CD4-positive, alpha-beta memory T cell (primary cell): ENCODE measurements at places on chromosomes 12 and 14. TPM values are rescaled to one million over a fixed set of nuclear protein-coding genes. Genes with fewer than 3 reads are reported as not detected.
A peak's percentile ranks its signal among the peaks of the same experiment; 100 is the strongest.

DNA sequence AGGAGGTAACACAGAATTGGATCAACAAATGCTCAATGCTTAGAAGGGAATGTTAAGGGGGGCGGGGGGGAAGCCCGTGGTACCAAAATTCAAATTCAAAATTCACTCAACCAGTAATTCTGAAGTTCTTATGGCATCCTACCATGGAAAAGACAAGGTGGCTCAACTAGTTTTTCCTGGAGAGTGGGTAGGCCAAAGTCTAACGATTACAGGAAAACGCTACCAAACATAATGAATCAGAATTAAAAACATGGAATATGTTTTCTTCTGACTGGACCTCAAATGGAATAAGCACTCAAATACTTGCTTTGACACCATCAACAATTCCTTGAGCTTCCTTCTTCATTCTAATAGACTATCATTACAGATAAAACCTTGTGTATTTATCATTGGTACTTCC is 2.3 kb downstream of the NACA start:
- H3K4me3 ChIP-seq, result peak overlapping the region; percentile 100
- DNase-seq, result no peak
- H3K4me1 ChIP-seq, result peaks cover 76% of the 10 kb centered on the region

DNA sequence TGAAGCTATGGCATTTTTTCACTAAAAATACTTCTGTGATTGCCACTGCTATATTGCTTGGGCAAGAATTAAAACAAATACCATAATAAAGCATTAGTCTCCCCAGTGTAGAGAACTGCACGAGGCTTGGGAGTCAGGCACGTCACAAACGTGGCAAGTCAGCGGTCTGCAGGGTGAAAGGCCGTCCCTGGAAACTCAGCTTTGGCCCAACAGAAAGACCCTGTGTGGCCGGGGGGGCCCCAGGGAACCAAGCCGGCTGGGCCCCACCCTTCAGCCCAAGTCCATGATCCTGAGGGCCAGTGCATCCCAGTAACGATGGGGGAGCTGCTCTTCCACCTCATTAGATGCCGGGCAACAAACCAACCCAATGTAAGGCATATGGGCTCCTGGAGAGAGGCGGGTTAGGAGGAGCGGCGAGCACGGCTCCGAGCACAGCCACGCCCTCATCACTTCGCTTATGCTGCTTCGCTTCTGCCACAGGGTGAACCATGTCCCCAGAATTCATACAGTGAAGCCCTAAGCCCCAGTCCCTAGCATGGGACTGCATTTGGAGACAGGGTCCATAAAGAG is 50.9 kb upstream of the GPR68 start:
- H3K27ac ChIP-seq, result no peak overlapping the region
- H3K4me3 ChIP-seq, result no peak overlapping the region
- peaks cover 99% of the 10 kb centered on the region for H3K36me3 ChIP-seq
- DNase-seq, result no peak
- no peaks in the 10 kb centered on the region for H3K27me3 ChIP-seq
- H3K4me1 ChIP-seq, result no peaks in the 10 kb centered on the region

DNA sequence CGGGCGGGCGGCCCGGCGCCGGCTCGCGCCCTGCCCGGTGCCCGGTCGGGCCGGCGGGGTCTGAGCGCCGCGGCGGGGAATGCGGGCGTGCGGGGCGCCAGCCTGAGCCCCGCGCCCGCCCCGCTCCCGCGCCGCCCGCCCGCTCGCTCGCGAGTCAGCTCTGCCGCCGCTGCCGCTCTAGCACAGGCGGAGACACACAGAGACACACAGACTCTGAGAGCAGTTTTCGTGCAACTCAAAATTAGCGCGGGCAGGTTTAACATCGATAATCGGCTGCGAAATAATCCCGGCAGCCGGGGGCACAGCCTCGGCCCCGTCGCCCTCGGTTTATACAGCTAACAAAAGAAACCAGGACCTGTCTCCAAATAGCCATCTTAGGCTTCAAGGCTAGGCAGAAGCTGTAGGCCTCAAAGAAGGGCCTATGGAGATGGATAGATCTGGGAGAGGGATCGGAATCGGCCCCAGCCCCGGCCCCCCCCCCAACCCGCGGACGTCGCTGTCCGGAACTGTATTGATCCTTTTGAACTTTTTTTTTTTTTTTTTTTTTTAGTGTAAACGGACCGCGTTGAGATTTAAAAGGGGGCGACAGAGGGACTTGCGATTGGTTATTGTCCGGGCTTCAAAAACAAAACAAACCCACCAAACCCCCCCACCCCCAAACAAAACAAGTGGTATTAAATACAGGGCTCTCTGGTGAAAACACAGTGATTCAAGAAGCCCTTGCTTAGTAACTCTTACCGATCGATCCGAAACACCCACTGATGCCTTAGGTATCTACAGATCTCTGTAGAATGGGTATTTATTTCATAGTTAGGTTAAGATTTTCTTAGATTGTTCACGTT is 1.1 kb downstream of the ARID2 start:
- H3K27me3 ChIP-seq, result no peaks in the 10 kb centered on the region
- peaks cover 43% of the 10 kb centered on the region for H3K4me1 ChIP-seq
- peak overlapping the region; percentile 98 for H3K27ac ChIP-seq
- DNase-seq, result peak; percentile 68

DNA sequence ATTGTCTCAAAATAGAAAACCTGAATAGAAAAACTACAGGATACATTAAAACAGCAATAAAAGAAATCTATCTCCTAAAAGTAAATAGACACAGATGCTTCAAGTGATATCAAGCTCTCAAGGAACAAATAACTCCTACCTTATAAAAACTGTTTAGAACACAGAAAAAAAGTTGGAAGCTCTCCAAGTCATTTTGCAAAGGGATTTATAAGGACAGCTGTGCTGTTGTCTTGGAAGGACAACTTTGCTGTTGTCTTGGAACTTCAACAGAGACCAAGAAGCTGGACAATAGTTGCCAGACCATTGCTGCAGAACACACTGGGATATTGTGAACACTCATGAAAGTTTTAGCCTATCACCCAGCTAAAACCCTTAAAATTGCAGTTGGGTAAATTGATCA is 780.7 kb downstream of the FLRT2 start:
- no peaks in the 10 kb centered on the region for H3K4me1 ChIP-seq
- no peak for DNase-seq
- H3K27me3 ChIP-seq, result no peaks in the 10 kb centered on the region

Gene DHH
- not detected for polyA plus RNA-seq

DNA sequence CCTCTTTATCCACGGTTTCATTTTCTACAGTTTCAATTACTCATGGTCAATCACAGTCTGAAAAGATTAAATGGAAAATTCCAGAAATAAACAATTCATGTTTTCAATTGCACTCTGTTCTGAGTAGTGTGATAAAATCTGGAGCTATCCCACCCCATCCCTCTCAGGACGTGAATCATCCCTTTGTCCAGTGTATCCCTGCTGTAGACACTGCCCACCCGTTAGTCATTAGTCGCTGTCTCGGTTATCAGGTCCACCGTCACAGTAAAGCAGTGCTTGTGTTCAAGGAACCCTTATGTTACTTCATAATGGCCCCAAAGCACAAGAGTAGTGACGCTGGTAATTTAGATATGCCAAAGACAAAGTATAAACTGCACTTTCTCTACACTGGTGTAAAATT is 141.0 kb upstream of the LMNTD1 start:
- H3K4me3 ChIP-seq, result no peak overlapping the region
- no peaks in the 10 kb centered on the region for H3K4me1 ChIP-seq
- no peaks in the 10 kb centered on the region for H3K27me3 ChIP-seq
- no peak overlapping the region for H3K27ac ChIP-seq
- no peaks in the 10 kb centered on the region for H3K36me3 ChIP-seq

Gene BBOF1
- 2.4 TPM for polyA plus RNA-seq

Gene DPF3
- polyA plus RNA-seq, result not detected

GRCh38 chr12:46506961-46507360 is 134.4 kb upstream of the SLC38A2 start:
- H3K27me3 ChIP-seq, result no peaks in the 10 kb centered on the region
- H3K36me3 ChIP-seq, result no peaks in the 10 kb centered on the region
- H3K4me3 ChIP-seq, result no peak overlapping the region
- no peaks in the 10 kb centered on the region for H3K4me1 ChIP-seq

GRCh38 chr12:103846415-103846814 is 5.4 kb upstream of the NT5DC3 start:
- no peak overlapping the region for H3K27ac ChIP-seq
- no peak overlapping the region for H3K4me3 ChIP-seq
- H3K36me3 ChIP-seq, result no peaks in the 10 kb centered on the region
- DNase-seq, result no peak

Gene ERP27
- 4.5 TPM for polyA plus RNA-seq

DNA sequence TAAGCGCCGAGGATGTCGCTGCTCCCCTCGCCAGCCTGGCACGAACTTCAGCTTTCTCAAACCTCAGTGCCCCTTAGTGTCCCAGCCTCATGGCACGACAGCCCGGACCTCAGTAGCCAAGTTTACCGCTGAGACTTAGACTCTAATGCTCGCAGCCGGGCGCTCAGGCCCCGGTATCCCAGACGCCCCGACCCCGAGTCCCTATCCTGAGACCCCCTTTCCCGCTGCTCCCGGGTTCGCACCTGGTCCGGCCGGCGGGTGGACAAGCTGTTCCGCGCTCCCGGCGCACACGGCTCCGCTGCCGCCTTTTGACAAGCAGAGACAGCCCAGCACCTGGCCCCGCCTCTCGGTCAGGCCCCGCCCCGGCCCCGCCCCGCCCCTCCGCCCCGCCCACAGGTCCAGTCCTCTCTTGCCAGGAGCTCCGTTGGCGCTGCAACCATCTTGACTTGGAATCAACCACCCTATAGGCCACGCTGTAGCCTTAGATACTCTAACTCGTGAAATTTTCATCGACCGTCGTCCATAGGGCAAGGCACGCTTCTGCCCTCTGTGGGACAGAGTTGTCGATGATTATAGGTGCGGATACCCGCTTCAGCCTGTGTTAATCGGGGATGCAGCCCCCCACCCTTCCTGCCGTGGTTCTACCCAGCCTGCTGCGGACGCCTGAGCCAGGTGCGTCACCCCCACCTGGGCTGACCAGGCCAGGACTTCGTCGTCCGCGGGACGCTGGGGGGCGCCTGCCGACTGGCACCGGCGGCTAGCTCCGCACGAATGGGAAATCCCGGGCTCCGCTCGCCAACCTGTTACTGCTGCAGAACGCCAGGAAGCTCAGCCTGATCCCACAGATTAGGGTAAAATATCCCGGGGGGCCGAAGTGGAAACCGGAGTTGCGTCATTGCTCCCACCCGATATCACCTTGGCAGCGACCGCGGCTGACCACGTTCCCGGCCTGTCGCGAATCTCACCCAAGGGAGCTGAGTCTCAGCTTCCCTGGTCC is at the start of gene VDR:
VDR (minus strand) TSS at position 282 of the 997 bp plus-strand sequence. CDS start 25,881 bp downstream, outside the sequence.
- H3K27ac ChIP-seq, result peak within 1 kb of the TSS; percentile 36
- no peaks in the 10 kb centered on the region for H3K27me3 ChIP-seq
- H3K4me3 ChIP-seq, result peak within 1 kb of the TSS; percentile 86
- H3K4me1 ChIP-seq, result peaks cover 50% of the 10 kb centered on the region

- H3K27me3 ChIP-seq, result no peaks in the 10 kb centered on the region
- DNase-seq, result no peak
- no peak overlapping the region for H3K4me3 ChIP-seq
- no peaks in the 10 kb centered on the region for H3K4me1 ChIP-seq
- no peaks in the 10 kb centered on the region for H3K36me3 ChIP-seq
Measured at GRCh38 chr12:44229846-44230245, 394.0 kb downstream of the TMEM117 start.

GRCh38 chr12:3315201-3315661 is 175.8 kb upstream of the PRMT8 start:
- DNase-seq, result no peak
- no peak overlapping the region for H3K4me3 ChIP-seq
- no peaks in the 10 kb centered on the region for H3K36me3 ChIP-seq
- H3K27me3 ChIP-seq, result no peaks in the 10 kb centered on the region

GRCh38 chr12:8914716-8915526 is 612 bp downstream of the PHC1 start:
- H3K4me1 ChIP-seq, result peaks cover 36% of the 10 kb centered on the region
- no peaks in the 10 kb centered on the region for H3K36me3 ChIP-seq
- H3K27ac ChIP-seq, result peak overlapping the region; percentile 63
- no peaks in the 10 kb centered on the region for H3K27me3 ChIP-seq
- peak; percentile 68 for DNase-seq

Gene TMEM121
- 6.6 TPM for polyA plus RNA-seq

- DNase-seq, result no peak
- H3K4me3 ChIP-seq, result no peak overlapping the region
- peaks cover 45% of the 10 kb centered on the region for H3K27me3 ChIP-seq
- no peaks in the 10 kb centered on the region for H3K36me3 ChIP-seq
- peaks cover 39% of the 10 kb centered on the region for H3K4me1 ChIP-seq
Measured at GRCh38 chr12:26122681-26123481, 2.0 kb downstream of the BHLHE41 start.

- no peaks in the 10 kb centered on the region for H3K27me3 ChIP-seq
- no peak for DNase-seq
- H3K4me1 ChIP-seq, result no peaks in the 10 kb centered on the region
Measured at GRCh38 chr14:73862480-73862879, 10.8 kb downstream of the PTGR2 start.

Gene POTEG
- not detected for polyA plus RNA-seq

Gene RNASE2
- not detected for polyA plus RNA-seq

Gene KCNH5
- polyA plus RNA-seq, result not detected

Gene HNF1A
- not detected for polyA plus RNA-seq

GRCh38 chr14:26380637-26381036 is 217.2 kb downstream of the NOVA1 start:
- H3K27me3 ChIP-seq, result no peaks in the 10 kb centered on the region
- H3K4me3 ChIP-seq, result no peak overlapping the region
- no peaks in the 10 kb centered on the region for H3K36me3 ChIP-seq
- H3K27ac ChIP-seq, result no peak overlapping the region

Gene OR6C2
- not detected for polyA plus RNA-seq

GRCh38 chr12:26428420-26428819 is 233.0 kb downstream of the SSPN start:
- no peaks in the 10 kb centered on the region for H3K27me3 ChIP-seq
- H3K36me3 ChIP-seq, result no peaks in the 10 kb centered on the region
- H3K4me3 ChIP-seq, result no peak overlapping the region
- DNase-seq, result no peak
- H3K27ac ChIP-seq, result no peak overlapping the region
- no peaks in the 10 kb centered on the region for H3K4me1 ChIP-seq

DNA sequence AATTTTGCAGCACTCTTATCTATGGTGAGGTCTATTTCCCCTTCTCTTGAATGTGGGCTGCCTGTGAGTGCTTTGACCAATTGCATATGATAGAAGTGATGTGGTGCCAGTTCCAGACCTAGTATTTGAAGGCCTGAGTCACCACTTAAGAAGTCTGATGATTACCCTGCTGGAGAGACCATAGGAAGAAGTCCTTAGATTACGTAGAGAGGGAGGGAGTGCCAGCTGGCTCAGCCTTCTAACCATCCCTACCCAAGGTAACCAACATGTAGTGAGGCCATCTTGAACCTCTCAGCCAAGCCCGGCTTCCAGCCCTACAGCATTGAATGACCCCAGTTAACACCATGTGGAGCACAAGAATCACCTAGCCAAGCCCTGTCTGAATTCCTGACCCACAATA is 166.9 kb downstream of the NELL2 start:
- no peak overlapping the region for H3K4me3 ChIP-seq
- no peaks in the 10 kb centered on the region for H3K27me3 ChIP-seq
- H3K36me3 ChIP-seq, result no peaks in the 10 kb centered on the region

DNA sequence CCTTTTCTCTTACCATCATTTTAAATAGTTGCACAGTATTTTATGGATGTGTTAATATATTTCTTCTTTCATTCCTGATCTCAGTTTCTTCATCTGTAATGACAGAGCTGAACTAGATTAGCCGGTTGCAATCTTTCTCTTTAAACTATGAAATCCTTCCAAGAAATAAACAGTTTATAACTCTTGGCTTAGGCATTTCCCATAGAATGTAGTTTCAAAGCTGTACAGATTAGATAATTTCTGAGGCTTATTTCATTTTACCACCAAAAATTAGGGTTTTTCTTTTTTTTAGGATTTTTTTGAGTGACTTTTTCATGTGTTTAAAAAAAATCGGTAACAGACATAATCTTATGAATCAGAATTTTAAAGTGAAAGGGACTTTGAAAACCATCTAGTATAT is 144.0 kb downstream of the RAD51B start:
- H3K27me3 ChIP-seq, result no peaks in the 10 kb centered on the region
- no peaks in the 10 kb centered on the region for H3K4me1 ChIP-seq
